ENCODE measurements at places on chromosomes 2 and 18.

- DNase-seq, result no peak
Observed at GRCh38 chr2:205563646-205564045, 118.7 kb upstream of the NRP2 start.

DNA sequence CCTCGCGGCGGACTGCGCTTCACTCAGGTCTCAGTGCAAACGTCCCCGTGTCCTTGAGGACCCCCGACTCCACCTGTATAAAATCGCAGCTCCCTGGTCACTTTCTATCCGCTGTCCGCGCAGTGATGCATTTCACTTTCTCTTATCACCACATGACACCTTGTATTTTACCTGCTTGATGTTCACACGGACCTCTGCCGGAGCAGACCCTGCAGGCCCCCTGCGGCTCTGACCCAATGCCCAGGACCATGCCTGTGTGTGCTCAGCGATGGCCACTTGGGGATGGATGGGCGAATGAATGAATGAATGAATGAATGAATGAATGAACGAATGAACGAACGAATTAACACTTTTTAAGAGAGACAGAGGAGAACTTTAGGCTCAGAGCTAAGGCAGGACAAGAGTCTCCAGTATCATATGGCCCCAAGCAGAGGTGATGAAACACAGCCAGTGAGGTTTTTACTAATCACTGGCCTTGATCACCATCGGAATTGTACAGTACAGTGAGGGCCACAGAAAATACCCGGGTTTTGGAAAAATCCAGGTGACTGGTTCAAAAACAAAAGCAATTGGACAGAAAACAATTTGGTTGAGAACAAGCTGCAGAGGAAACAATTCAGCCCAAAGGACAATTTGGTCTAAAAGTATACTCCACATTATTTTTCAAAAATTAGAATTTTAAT is 12.3 kb downstream of the ASPRV1 start:
- no peak for DNase-seq

GRCh38 chr2:64298161-64298560 is 153.9 kb upstream of the PELI1 start:
- no peak for DNase-seq

GRCh38 chr2:173667415-173667814 is 297.8 kb downstream of the SP3 start:
- no peak for DNase-seq

- no peak for DNase-seq
Observed at GRCh38 chr2:160367887-160368286, 125.7 kb downstream of the RBMS1 start.

GRCh38 chr18:57048351-57048750 is 98.5 kb upstream of the BOD1L2 start:
- no peak for DNase-seq

- no peak for DNase-seq
Observed at GRCh38 chr2:189267925-189268579, 88.5 kb upstream of the COL5A2 start.

DNA sequence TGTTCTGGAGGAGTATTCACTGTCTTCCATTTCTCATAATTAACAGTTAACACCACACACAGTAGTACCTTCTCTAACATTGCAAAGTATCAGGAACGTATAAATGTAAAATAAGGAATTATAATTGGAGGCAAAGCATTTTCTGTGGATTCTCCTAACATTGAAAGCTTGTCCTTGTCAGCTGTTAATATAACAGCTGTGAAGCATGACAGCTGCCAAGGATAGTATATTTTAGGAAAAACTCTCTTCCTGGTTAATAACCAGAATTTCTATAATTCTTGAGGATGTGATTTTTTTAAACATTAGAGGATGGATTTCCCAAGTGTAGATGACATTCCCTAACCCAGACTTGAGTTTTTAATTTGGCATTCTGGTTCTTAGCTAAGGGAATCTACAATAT is 110.3 kb downstream of the EPC2 start:
- DNase-seq, result no peak

DNA sequence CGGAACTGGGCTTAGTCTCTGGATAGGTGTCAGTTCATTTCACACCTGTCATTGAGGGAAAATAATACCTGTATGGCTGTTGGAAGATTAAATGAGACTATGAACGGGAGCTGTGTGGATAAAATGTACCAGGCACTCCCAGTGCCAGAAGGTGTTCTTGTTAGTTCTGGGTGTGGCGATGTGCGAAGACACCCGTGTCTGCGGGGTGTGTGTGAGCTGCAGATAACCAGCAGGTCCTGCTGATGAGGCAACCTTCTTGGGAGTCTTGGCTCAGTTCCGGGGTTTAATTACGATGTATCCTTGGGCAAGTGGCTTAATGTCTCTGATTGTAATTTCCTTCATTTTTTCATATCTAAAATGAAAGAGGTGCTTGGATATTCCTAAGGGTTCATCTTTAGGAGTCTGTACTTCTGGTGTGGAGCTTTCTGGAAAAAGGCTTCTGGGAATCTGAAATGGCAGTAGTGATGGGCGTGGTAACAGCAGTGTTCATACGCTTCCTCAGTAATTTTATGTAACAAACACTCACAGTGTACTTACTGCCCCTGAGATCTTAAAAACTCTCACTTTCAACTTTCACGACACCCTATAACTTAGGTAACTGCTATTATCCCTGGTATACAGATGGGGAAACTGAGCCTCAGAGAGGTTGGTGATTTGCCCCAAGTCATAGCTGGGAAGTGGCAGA is 35.0 kb downstream of the NEDD4L start:
- no peak for DNase-seq

DNA sequence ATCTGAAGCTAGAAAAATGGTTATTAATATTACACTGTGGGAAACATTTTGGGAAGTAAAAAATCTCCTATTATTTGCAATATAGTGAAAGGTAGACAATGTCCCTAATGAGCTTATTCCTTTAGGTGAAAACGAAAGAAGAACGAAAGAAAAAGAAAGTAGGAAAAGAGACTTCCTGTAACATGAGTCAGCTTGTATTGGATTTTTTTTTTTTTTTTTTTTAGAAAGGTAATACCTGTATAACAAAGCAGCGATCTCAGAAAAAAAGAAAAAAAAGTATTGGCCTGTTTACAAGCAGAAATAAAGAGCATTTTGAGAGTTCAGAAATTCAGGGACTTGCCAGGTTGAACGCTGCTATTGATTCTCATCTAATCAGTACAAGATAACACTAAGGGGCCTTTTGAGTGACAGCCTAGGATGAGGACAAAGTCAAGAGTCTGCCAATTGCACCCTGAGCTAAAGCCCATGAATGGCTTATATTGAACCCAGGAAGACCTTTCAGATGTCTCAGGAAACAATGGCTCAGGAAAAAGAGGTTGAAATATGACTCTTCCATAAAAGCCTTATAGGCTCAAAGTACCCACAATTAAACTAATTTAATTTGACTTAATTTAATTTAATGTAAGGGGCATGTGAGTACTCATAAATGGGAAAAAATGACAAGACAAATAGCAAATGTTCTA is 615.6 kb upstream of the CDH2 start:
- no peak for DNase-seq

- no peak for DNase-seq
Observed at GRCh38 chr2:4357121-4357520, 653.7 kb downstream of the DCDC2C start.

- DNase-seq, result no peak
Observed at GRCh38 chr2:226378753-226379705, 420.6 kb downstream of the IRS1 start.

DNA sequence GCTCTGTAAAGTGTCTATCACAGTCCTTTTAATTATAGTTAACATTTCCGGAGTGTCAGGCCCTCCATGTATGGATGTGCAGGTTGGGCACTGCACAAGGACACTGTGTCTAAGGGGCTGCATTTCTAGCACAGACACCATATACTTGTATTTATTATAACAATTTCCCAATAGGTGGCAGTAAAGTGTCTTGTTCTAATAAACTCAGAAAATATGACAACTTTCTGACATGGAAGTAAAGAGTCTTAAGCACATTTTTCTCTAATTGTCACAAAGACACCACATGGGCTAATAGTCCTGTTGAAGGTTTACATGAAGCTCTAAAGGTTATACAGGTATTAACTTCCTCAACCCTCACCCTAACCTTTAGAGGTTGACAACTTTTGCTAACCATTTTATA is 156.6 kb downstream of the DYSF start:
- no peak for DNase-seq

DNA sequence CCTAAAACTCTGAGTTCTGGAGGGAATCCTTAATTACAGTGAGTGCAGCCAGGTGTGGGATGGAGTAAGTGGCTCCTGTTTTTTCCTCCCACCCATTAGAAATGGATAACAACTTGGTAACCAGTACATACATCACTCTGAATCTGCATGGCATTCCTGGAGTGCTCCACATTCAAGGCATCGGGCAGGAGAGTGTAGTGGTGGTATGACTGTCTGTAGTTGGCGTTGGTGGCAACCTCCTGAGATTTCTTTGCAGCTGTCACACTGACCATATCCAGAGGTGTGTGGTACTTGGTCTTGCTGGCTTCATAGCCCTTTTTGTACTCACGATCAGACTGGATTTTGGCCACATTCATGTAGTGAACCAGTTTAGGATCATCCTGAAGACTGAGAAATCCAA is 68.3 kb downstream of the NEB start:
- no peak for DNase-seq

GRCh38 chr2:104733226-104733943 is 120.5 kb upstream of the POU3F3 start:
- no peak for DNase-seq

DNA sequence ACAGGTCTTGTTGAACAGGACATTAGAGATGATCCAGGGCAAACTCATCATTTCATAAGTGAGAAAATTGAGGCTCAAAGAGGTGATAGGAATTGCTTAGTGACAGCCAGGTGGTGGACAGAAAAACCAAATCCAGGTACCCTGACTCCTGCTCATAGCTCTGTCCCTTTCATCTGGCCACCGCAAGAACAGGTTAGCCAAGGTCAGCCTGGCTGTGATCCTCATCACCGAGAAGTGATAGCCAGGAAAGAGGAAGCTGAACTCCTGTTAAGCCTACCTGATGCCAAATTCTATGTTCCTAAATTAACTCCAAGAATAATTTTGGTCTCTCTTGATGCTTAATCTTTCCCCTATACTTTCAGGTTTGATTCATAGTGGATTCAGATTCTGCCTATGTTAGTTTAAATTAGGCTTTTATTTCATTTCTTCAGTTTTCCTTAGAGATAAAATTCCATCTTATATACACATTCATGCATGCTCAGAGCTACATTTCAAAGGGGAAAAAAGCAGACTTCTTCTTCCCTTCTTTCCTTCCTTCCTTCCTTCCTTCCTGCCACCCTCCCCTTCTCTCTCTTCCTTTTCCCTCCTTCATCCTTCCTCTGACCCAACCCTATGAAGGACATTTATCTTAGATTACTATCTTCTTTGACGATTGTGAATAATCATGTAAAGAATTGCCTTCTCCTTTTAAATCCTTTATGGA is 17.3 kb upstream of the CRIM1 start:
- no peak for DNase-seq

GRCh38 chr2:134765987-134766386 is 47.2 kb upstream of the TMEM163 start:
- DNase-seq, result no peak

DNA sequence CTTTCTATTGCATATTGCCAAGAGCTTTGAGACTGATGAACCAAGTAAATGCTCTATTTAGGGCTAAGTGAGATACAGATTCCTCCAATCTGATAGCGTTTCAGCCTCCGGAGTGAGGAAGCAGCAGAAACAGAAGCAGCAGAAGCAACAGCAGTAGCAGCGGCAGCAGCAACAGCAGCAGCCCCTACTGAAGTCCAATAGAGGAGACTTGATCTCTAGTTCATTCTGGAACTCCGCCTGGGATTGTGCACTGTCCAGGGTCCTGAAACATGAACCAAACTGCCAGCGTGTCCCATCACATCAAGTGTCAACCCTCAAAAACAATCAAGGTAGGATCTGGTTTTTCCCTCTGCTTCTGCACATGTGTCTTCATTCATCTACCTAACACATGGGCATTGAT is at the start of gene DPP10:
Gene DPP10, plus strand, starts transcription at position 132 of the 400 bp plus-strand sequence.
- no peak for DNase-seq

GRCh38 chr2:158380746-158381145 is 75.8 kb downstream of the CCDC148 start:
- DNase-seq, result no peak

GRCh38 chr18:2036086-2036485 is 535.2 kb downstream of the METTL4 start:
- DNase-seq, result no peak

DNA sequence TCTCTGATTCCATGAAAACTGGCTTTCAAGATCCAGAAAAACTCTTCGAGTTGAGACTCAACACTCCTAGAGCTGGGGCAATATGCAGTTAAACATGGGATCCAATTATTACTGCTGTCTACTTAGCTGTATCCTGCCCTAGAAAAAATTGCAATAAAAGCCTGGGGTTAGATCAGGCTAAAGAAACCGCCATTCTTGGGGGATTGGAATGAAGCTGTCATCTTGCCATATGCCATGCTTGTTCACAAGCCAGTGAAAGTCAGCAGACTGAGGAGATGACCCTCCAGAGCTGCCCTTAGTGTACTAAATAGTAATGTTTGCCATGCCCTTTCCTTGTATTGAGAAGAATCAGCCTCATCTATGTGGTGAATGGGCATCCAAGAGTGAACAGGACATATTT is 30.9 kb upstream of the CYP26B1 start:
- no peak for DNase-seq

DNA sequence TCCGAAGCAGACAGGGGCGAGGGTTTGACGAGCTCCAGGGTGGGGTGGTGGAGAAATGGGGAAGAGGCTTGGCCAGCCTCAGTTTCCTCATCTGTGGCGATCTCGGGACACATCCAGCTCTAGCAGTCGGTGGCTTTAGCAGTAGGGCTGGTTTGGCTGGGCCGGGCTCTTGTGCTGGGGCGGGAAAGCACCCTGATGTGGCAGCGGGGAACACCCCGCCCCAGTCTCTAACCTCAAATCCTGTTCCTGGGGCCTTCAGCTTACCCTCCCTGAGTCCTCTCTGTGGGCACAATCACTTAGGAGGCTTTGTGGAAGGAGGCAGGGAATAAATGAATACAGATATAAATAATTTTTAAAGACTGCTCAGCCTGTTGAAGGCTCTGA is 26.5 kb upstream of the MCFD2 start:
- no peak for DNase-seq

GRCh38 chr2:210392469-210392881 is 77.5 kb upstream of the MYL1 start:
- DNase-seq, result no peak

- no peak for DNase-seq
Observed at GRCh38 chr2:234971496-234971895, 19.7 kb downstream of the SH3BP4 start.

GRCh38 chr2:182605166-182605565 is 110.9 kb upstream of the DNAJC10 start:
- DNase-seq, result no peak

GRCh38 chr18:37565977-37566478 is 430 bp upstream of the CELF4 start:
- DNase-seq, result peak; percentile 70

- no peak for DNase-seq
Observed at GRCh38 chr2:70380621-70381020, 78.8 kb upstream of the FAM136A start.

DNA sequence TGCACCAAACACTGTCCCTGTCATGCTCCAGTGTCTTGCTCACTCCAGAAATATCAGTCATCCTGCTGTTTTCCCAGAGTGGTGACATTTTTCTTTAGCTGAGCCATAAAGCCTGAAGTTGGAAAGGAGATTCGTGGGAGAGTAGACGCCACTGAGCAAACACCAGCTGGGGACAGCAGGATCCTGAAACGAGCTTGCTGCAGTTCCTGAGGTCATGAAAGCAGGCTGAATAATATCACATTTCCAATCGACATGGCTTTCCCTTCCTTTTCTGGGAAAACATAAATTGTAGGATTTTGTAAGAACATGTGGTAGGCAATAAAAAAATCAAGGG is 276.4 kb downstream of the CDCA7 start:
- DNase-seq, result peak; percentile 73

All from NCI-H510A (cell line).